GM18507 (cell line): ENCODE measurements at places on chromosomes 3 and 15.

- no peak for DNase-seq
Observed at GRCh38 chr3:62531981-62532380, 158.6 kb upstream of the FEZF2 start.

- DNase-seq: no peak
Observed at GRCh38 chr3:37259291-37259690, 84.9 kb upstream of the LRRFIP2 start.

DNA sequence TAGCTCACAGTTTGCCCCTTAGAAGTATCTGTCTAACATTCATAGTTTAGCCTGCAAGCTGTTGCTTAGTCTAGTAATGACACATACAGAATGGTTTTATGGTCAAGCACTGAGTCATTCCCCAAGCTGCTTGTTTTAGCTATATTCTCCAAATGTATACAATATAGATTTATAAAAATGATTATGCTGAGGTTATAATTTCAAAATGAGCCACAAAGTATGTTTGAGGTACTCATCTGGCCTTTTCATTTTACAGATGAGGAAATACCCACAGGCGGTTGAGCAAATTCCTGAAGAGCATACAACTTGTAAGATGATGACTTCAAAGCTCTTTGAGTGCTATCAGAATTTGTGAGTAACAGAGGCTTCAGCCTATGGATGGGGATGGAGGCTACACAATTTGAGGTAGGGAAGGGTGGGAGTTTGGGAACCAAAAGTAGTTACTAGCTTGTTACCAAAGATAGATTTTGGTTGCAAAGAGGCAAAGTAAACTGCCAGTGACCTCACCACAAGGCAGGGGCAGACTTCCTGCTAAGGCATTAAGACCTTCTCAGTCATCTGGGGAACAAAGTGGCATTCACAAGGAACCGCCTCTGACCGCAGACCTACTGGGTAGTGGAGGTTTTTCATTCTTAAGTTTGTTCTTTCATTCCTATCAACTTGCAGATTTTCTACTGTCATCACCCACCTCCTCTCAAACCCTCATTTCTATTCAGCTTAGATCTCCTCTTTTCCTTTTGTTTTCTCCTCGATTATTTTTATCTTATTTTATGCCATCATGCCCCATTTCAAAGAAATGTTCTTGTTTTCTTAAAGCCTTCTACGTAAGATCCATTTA lies 257.2 kb upstream of the NECTIN3 start:
- no peak for DNase-seq

- DNase-seq: no peak
Observed at GRCh38 chr3:195838714-195839113, 27.0 kb upstream of the MUC4 start.

- DNase-seq: peak; percentile 35
Observed at GRCh38 chr3:195001961-195002861, 268.7 kb downstream of the XXYLT1 start.

DNA sequence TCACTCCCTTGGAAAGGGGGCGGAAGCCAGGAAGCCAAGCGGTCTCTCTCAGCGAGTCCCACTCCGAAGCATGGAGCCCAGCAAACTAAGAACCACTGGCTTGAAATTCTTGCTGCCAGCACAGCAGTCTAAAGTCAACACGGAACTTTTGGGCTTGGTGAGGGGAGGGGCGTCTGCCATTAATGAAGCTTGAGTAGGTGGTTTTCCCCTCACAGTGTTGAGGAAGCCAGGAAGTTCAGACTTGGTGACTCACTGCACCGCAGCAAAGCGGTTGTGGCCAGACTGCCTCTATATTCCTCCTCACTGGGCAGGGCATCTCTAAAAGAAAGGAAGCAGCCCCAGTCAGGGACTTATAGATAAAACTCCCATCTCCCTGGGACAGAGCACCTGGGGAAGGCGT lies 665.4 kb upstream of the CBLB start:
- DNase-seq: no peak

- DNase-seq: no peak
Observed at GRCh38 chr3:69941037-69941436, 58.5 kb upstream of the SAMMSON start.

- DNase-seq: no peak
Observed at GRCh38 chr3:49013738-49014660, 4.4 kb downstream of the DALRD3 start.

DNA sequence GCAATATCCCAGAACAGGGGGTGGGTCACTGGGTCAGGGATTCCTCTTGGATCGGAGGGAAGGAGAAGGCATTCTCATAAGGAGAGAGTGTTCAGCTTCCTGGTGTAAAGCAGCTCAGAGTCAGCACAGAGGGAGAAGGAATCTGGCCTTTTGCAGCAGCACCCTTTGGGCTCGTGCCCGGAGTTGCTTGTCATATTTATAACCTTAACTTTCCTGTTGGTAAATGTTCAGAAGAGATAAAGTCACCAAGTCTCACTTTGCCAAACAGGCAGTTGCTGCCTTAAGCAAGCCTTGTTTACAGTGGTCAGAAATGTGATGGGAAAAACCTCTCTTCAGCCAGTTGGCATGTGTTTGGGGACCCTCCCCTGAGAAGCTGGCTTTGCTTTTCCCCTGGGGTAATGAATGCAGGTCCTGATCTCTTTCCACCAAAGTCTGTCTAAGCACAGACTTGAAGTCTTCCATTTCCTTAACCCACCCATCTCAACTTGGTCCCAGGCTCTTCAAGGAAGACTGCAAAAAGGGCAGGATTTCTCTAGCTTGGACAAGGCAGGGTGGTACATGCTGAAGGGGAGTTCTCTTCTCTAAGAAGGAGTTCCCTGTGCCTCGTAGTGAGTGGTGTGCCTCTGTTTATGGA lies 206.9 kb upstream of the BHLHE40 start:
- DNase-seq: no peak

GRCh38 chr15:97522347-97522746 lies 438.2 kb upstream of the ARRDC4 start:
- DNase-seq: no peak

- DNase-seq: no peak
Observed at GRCh38 chr3:8001307-8001706, 500.3 kb upstream of the LMCD1 start.

DNA sequence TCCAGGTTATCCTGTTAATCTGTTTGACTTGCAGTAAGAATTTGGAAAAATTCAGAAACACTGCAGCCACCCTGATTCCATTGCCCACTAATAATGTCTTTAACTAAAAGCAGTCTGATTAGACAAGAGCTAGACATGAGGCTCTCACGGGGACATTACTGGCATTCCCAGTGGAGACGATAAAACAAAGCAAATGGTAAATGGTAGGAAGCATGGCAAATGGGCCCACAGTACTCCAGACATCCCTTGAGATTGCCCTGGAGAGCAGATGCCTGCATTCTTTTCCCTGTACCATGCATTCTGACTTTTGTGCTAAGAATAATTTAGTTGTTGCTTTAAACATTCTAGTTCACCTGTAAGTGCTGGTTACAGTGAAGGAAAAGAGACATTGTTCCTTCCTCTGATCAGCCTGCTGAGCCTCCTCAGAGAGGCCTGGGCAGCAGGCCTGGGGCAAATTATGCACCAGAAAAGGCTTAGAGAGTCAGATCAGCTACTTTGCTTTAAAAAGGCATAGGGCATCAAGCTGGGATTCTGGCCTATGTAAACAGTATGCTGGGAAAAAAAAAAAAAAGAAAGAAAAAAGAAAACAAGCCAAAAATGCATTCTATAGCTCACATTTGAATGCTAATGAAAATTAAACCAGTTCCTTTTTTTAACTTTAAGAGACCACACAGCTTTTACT lies 204.6 kb downstream of the GABRG3 start:
- no peak for DNase-seq

- no peak for DNase-seq
Observed at GRCh38 chr15:39243396-39243795, 337.5 kb upstream of the THBS1 start.

DNA sequence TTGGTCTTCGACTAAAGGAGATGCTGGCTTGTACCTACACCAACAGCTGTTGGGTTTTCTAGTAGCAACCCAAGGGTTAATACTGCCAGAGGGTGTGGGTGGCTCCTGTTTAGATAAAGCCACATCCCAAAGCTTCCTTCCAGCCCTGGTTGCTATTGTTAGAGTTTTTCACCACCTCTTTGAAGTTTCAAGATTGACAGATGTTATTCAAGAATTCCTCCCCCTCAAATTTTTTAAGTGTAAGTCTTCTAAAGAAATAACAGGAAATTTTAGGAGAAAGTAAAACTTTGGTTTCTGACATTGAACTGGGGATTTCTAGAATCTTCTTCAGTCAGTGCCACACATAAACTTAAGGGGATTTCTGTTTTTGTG lies 60.9 kb downstream of the TGFBR2 start:
- no peak for DNase-seq

- no peak for DNase-seq
Observed at GRCh38 chr3:129621626-129622225, 15.2 kb upstream of the PLXND1 start.

DNA sequence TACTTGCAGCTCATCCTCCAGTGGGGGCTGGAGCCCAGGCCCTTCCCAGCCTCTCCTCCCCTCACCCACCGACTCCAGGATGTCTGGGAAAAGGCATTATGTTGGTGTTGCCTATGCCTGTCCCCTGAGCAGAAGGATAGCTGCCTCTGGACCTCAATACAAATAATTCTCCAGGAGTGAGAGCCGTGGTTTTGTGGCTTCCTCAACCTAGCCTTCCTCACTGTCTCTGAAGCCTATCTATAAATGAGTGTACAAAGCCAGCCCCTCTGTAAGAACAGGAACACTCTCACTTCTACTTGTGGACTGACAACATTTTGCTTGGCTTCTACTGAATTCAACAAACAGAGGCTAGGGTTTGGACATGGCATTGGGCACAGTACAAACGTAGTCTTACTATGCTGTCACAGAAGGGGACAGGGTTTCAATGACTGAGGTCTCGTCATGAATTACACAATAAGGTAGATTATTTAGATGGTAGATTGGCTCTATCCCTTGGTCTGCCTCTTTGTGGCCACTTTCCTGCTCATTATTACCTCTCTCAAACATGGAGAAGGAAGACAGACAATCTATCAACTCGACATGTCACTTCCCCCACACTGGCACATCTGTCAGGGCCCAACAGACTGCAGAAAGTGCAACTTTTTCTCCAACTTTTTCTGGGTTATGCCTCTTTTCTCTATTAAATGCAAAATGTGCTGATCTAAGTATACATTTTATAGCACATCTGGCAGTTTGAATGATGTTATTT lies 82.8 kb upstream of the MEX3B start:
- no peak for DNase-seq

DNA sequence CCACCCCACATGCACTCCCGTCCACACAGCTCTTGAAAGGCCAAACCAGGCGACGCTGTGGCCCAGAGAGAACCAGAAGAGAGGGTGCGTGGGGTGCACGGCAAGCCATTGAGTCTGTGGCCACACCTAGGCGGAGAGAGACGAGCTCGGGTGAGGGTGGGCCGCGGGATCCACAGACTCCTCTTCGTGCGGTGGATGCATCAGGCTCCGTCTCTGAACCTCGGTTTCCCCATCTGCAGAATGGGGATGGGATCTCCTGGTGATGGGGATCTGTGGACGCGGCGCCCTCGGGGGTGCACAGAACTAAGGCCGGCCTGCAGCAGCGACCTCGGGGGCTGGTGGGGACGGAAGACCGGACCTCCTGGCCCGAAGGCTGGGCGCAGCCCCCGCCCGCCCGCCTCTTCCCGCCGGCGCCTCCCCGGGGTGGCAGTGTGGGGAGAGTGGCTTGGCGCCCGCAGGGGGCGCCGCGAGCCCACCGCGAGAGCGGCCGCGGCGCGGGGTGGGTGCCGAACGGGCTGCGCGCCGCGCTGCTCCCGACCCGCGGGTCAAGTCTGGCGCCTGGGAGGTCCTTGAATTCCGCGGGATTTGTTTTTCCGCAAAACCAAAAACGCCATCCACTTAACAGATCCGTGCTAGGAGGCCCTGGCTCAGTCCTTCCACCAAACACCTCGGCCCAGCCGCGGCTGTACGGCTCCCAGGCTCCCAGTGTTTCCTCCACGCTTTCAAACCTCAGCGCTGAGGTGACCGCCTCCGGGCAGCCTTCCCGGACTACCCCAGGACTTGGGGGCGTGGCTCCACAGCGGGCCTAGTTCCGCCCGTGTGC lies 13.2 kb upstream of the ADPGK start:
- DNase-seq: peak; percentile 50

DNA sequence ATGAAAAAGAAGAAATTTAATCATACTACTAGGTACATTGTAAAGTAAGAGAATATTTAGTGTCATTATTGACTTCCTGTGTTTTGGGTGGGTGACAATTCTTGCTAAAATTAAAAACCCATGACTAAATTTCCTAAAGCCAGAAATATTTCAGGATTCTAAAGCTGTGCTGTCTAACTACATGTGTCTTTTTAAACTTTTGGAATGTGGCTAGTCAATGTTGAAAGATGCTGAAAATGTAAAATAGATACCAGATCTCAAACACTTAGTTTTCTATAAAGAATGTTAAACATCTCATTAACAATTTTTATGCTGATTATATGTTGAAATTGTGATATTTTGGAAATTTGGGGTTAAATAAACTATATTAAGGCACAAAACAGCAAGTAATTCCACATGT lies 308.9 kb upstream of the TMCO5A start:
- DNase-seq: no peak

GRCh38 chr3:98395101-98395500 lies 4.6 kb downstream of the OR5K3 start:
- DNase-seq: no peak

DNA sequence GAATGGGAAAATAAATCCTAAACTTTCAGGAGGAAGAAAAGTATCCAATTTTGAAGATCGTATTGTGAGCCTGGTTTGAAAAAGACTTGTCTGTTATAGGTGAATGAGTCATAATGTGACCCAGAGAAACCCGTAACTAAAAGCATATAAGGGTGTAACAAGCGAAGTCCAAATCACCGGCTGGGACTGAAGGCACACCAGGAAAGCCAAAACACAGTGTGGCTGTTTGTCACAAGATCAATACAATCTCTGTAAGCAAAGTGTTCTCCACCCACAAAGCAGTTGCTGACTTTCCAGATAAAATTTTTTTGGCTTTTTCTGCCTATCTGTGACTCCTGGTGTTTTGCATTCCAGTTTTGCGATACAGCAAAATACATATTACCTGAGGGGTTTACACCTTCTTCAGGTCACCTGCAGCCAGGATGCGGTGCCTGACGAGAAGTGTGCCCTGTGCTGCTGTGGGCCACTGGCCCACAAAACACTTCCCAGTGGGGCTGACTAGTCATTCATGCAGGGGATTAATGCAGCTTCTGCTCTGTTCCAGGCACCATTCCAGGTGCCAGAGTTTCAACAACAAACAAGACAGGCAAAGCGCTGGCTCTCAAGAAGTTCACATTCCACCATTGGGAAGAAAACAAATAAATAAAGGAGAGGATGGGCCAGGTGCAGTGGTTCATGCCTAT lies 14.4 kb downstream of the HES1 start:
- no peak for DNase-seq

DNA sequence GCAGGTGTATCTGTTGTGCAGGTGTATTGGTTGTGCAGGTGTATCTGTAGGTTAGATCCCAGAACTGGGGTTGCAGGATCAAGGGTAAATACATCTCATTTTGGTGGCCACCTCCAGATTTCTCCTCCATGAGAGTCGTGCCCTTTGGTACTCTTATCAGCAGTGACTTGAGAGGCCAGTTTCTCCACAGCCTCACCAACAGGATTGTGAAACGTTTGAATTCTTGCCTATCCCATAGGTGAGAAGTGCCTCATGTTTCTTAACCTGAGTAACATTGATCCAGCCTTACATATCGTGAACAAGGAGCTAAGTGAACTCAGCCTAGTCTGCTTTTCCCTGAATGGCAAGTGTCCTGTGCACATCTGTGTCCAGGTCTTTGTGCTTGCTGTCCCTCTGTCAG lies 55.4 kb downstream of the CMTM8 start:
- DNase-seq: no peak
